Right cardiac atrium (tissue), 5 donors: ENCODE measurements at places on chromosomes 6 and 20. TPM values are rescaled to one million over a fixed set of nuclear protein-coding genes. Genes with fewer than 3 reads are reported as not detected.

GRCh38 chr6:22064558-22064957 lies 232.3 kb downstream of the PRL start:
- DNase-seq: no peak

DNA sequence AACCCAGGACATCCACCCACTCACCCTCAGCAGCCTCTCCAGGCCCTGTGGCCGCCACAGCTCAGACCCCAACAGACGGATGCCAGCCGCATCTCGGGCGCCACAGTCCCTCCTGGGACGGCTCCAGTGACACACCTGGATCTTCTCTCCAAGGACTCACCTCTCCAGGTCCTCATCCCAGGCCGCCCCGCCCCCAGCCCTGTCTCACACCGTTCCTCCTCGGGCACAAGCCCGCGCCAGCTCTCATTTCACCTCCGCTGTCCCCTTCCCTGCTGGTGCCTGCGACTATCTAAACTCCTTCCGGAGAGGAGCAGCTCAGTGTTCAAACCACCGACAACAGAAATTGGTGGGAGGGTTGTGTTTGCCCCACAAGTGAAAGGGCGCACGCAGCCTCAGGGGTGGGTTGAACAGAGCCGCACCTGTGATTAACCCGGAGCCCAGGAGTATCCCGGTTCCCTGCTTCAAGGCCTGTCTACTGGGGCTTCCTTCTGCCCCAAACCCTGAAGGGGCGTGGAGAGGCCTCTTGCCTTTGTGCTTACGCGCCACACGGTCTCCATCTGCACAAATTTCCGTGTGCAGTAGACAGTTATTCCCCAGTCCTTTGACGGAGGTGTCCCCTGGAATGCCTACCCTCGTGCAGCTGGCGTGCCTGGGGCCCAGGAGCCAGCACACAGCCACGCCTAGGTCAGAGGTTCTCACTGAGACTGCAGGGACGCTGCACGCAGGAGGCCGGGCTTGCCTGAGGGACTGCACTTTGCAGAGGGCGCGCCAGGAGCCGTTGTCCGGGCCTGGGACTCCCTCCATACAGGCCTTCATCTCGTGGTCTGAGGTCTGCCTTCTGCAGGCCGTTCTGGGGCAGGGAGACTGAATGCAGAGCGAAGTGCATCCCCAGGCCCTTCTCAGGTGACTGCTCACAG lies 232.7 kb downstream of the DLL1 start:
- DNase-seq: no peak

GRCh38 chr6:100307561-100307960 lies 157.2 kb downstream of the SIM1 start:
- DNase-seq: no peak

DNA sequence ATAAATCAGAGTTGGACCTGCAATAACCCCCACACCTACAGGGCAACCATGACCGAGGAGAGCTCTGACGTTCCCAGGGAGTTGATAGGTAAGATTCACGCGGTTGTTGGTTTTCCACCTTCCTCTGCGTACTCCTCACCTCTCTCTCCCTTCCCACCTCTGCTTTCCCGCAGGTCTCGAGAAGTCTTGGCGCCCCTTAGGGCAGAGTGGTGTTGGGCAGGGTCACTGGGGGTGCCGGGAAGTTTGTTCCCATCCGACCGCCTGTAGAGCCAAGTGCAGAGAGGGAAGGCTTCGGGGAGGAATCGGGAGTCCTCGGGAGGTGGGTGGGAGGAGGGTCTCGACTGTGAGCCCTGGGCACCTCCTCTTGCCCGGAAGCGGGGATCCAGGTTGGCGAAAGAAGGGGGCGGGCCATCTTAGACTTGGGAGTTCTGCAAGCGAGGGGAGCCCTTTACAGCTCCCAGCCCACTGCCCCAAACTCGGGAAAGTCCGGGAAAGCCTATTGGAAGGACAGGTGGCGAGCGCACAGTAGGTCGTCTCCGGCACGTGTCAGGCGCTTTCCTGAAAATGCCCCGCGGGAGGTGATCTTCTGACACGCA lies 672 bp downstream of the CARMIL1 start:
- DNase-seq: peak; percentile 63

Gene C20orf141
- not detected for polyA plus RNA-seq

- DNase-seq: no peak
Measured at GRCh38 chr20:50151034-50151743, 2.3 kb downstream of the PEDS1 start.

GRCh38 chr20:21125072-21125848 lies 622 bp upstream of the KIZ start:
- peak; percentile 69 for DNase-seq

GRCh38 chr20:54640800-54641199 lies 165.4 kb downstream of the DOK5 start:
- DNase-seq: no peak

Gene GNAS-AS1
- 0.32 TPM for polyA plus RNA-seq

Gene SIRPB1
- 0.63 TPM for polyA plus RNA-seq

DNA sequence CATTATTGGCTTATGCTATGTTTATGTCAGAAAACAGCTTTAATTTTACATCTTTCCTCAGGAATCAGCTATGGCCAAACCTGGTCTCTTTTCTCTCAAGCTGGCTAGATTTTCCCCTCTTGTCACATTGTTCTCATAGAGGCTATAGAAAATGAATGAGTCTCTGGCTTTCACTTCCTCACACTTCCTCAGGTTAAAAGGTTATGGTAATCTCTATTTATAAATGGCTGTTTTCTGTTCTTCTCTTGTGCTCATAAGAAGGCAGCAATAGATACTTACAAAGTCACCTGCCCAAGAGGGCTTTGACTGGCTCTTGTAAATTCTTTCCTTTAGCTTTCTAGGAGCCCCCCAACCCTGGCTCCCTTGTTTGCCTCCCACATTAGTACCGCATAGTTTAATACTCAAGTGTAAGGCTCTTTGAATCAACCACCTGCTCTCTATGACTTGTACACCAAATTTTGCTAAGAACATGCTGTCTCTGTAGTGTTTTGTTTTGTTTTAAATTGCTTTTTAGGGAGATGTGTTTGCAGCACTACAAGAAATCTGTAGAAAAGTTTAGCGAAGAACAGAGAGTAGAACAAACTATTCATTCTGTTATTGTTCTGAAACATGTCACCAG lies 897.4 kb upstream of the CITED2 start:
- DNase-seq: no peak
